CD8-positive, alpha-beta T cell (primary cell): ENCODE measurements at places on chromosomes 12 and 14.

- no peak for DNase-seq
Measured at GRCh38 chr12:7647071-7647470, 18.6 kb downstream of the APOBEC1 start.

GRCh38 chr12:2494486-2495192 is 300.1 kb upstream of the FKBP4 start:
- DNase-seq: no peak

- DNase-seq: no peak
Measured at GRCh38 chr12:78290606-78291345, 460.1 kb downstream of the NAV3 start.

- no peak for DNase-seq
Measured at GRCh38 chr14:72677664-72678063, 216.2 kb downstream of the DPF3 start.

GRCh38 chr12:11771356-11771755 is 121.9 kb downstream of the ETV6 start:
- DNase-seq: no peak

GRCh38 chr12:44101475-44101874 is 265.6 kb downstream of the TMEM117 start:
- DNase-seq: no peak

DNA sequence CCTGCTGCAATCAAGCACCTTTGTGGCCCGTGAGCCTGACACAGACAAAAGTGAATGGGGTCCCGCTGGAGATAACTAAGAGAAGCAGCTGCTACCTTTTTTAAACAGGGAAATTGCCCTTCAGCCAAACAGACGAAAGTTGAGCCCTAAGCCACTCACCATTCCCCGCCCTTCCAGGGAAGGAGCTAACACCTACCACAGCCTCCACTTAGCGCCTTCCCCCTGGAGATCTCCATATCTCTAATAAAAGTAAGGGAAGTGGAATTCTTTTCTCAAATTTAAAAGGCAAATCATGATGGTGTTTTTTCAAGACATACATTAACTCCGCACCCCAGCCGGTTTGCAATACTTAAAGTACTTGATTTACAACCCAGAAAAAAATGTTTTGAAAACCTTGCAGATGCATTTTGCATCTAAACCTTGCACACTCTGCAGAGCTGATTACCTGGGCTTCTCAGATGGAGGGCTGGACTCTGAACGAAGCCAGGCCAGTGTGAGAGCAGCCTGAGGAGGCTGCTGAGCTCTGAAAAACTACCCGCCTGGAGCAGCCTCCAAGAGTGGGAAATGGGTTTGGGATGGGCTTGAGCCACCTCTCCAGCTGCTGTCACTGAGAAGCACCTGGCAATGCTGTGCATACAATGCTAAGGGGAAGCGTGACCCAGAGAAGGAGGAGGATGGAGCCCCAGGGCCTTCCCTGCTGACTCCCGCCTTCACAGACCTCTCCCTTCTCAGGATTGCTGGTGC is 10.0 kb downstream of the NUAK1 start:
- no peak for DNase-seq

GRCh38 chr14:50599700-50600444 is 39.9 kb downstream of the ATL1 start:
- peak; percentile 51 for DNase-seq
